Lung (tissue), 17 donors: ENCODE measurements at places on chromosomes 16 and 17. TPM values are rescaled to one million over a fixed set of nuclear protein-coding genes. Genes with fewer than 3 reads are reported as not detected.

SLC6A4 gene
- total RNA-seq, result 3.5 TPM

MSLN gene
- 98.8 TPM for total RNA-seq

- H3K4me1 ChIP-seq, result peaks cover 3% of the 10 kb centered on the region
- no peak overlapping the region for H3K27ac ChIP-seq
- DNase-seq, result no peak
- no peaks in the 10 kb centered on the region for H3K36me3 ChIP-seq
- no peak overlapping the region for H3K4me3 ChIP-seq
These were observed 4.1 kb upstream of the LCMT1 start for GRCh38 chr16:25107466-25107792.

DHODH gene
- total RNA-seq, result 8.5 TPM

DNA sequence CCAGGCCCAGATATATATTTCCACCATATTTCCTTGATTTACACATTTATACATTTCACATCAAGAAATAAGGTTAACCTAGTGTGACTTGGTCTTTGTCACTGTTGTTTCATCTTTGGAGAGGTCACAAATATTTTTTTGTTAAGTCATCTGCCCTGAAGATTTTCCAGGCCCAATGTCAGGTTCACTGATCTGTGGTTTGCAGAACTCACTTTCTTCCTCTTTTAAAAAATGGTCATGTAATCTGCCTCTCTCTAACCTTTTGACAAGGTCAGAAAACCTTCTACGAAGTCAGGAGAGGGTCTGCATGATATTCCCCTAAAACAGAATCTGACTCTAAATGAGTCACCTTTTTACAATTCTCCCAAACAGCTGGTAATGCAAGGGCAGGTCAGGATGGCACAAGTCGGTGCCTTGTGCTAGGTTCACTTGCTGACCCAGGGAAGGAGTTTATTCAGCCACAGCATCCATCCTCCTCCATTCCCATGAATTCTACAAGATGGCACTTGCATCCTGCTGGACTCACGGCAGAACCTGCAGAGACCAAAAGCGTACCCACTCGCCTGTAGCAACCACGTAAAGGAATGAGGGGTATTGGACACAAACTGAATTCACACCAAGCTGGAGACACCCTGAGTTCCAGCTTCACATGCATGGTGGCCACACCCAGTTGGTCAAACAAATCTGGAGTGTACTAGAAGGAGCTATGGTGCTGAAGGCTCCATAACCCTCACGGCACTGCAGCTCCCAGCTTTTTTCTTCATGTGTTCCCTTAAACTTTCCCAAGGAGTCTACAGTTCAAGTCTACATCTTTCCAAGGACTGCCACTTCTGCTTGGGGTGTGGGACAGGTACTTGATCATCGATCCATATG, 1.6 kb upstream of the KIAA0513 start:
- DNase-seq, result no peak
- no peak overlapping the region for H3K27ac ChIP-seq
